ENCODE measurements at places on chromosomes 2 and 18. TPM values are rescaled to one million over a fixed set of nuclear protein-coding genes. Genes with fewer than 3 reads are reported as not detected.

The SP140 gene
- total RNA-seq = 2.3 TPM

The LONRF2 gene
- total RNA-seq = 15.7 TPM

The VAPA gene
- total RNA-seq = 203 TPM

The TRIM43 gene
- total RNA-seq = not detected

The PSTPIP2 gene
- total RNA-seq = 5.7 TPM

The ERFE gene
- 0.79 TPM for total RNA-seq

The TMEM200C gene
- total RNA-seq = 3.9 TPM

The DRC1 gene
- not detected for total RNA-seq

The PSMA8 gene
- not detected for total RNA-seq

The CDH19 gene
- 1.6 TPM for total RNA-seq

The SERPINB11 gene
- not detected for total RNA-seq

DNA sequence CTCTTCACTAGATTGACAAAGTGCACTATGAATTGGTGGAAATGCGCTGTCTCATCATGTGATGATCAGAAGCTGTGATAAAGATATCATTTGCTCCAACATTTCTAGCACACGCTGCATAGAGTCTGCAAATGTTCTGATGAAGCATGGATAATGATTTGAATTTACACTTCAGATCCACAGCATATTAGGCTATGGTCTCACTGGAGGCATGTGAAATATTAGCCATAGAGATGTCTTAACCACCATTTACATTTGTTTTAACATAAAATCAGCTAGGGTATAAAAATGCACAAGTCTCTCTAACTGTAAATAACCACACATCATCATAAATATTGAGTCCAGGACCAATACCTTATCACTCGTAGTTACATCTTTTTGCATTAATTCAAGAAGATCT lies 616.5 kb downstream of the NRXN1 start:
- no peak for DNase-seq

DNA sequence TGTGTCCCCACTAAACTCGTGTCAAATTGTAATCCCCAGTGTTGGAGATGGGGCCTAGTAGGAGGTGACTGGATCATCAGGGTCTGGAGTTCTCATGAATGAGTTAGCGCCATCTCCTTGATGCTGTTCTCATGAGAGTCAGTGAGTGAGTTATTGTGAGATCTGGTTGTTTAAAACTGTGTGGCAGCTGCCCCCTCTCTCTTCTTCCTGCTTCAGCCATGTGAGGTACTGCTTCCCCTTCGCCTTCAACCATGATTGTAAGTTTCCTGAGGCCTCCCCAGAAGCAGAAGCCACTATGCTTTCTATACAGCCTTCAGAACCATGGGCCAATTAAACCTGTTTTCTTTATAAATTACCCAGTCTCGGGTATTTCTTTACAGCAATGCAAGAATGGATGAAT lies 50.4 kb downstream of the AP1S3 start:
- DNase-seq = no peak

GRCh38 chr18:3717376-3718025 lies 267.5 kb downstream of the TGIF1 start:
- DNase-seq = no peak

- no peak for DNase-seq
These were observed 9.3 kb downstream of the MEIS1 start for GRCh38 chr2:66443979-66444861.

DNA sequence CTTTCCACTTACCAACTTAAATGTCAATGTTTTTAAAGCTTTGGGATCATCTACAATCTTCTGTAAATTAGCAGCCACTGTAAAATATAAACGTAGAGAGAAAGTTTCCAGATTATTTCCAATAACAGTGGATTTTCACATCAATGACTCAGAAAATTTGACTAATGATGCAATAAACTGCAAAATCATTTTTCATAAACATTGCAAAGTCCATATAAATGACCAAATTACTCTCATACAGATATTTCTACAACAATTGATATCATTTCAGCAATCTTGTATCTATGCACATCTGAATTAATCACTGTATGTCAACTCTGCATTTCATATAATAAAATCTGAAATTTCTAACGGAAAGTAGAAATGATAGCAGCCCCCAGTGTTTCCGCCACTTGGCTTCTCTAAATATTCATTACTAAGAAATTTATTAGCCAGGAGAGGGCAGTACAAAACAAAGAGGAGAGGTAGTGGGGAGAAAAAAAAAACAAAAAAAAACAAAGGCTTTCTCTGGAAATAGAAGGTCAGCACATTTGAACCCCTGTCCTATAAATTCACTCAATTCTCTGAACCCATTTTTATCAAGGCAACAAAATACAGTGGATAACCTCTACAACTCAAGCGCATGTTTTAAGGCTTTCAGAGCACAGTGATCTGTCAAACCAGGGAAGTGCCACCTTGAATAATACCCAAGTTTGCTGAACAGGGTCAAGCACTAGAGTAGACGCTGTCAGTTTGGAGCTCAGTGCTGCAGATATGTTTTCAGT lies 282.6 kb downstream of the STK39 start:
- DNase-seq = no peak

- DNase-seq = no peak
These were observed 62.6 kb downstream of the MOGAT1 start for GRCh38 chr2:222733846-222734702.

- DNase-seq = no peak
These were observed 55.9 kb upstream of the SLC38A11 start for GRCh38 chr2:165011199-165011598.

GRCh38 chr2:144074450-144074849 lies 445.5 kb downstream of the ZEB2 start:
- no peak for DNase-seq

GRCh38 chr2:43885132-43885632 lies 46.4 kb downstream of the ABCG8 start:
- DNase-seq = no peak

- DNase-seq = no peak
These were observed 117.2 kb downstream of the GATA6 start for GRCh38 chr18:22286585-22286984.

GRCh38 chr18:1392046-1392445 lies 487.4 kb downstream of the ADCYAP1 start:
- DNase-seq = no peak

GRCh38 chr2:161625996-161626395 lies 1.8 kb downstream of the SLC4A10 start:
- DNase-seq = no peak

- DNase-seq = no peak
These were observed 27.2 kb upstream of the DOCK10 start for GRCh38 chr2:225069477-225069876.

GRCh38 chr2:207747653-207748560 lies 21.8 kb downstream of the FZD5 start:
- DNase-seq = no peak

- no peak for DNase-seq
These were observed 15.2 kb downstream of the BCL2L11 start for GRCh38 chr2:111135910-111136297.

DNA sequence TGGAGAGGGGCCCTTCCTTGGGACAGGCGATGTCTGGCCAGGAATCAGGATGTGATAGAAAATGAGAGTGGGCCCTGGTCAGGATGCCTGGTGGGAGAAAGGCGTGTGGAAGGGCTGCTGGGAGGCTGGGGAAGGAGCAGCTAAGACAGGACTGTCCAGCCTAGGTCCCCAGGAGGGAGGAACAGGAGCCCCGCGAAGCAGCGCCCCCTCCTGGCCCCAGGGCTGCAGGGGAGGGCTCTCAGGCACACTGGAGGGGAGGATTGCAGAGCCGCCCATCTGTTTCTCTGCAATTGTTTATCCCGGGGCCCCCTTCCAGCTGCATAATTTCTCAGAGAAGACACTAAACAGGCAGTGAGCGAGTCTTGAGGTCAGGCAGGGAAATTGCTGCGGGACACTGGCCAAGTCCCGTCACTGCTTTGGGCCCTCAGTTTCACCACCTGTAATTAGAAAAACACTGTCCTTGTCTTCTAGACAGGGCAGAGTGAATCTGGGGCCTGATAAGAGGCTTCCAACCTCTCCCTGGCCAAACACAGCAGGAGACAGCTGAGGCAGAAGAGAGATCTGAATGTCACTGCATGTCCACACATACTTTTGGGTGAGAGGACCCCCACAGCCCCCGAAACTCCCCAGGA lies 3.9 kb upstream of the NPPC start:
- DNase-seq = peak; percentile 47

GRCh38 chr2:38267270-38267925 lies 109.7 kb downstream of the ATL2 start:
- no peak for DNase-seq

- no peak for DNase-seq
These were observed 2.8 kb downstream of the NCKAP1 start for GRCh38 chr2:183035298-183035953.

DNA sequence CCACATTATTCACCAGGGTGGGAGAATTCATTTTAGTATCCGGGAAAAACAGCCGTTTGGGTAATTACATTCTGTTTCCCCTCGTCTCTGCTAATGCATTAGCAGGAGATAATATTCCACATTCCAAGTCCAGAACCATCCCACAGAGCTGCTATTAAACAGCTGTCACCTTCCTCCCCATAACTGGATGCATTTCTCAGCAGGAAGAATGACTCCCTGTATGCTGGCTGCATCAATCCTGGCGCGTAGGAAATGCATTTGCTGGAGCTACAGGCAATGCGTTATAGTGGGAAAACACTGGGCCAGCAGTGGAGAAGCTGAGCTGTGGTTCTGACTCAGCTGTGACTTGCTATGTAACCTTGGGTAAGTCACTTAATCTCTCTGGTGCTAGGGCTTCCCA lies 246.0 kb downstream of the CLIP4 start:
- no peak for DNase-seq

GRCh38 chr2:239929504-239929903 lies 95.6 kb downstream of the NDUFA10 start:
- DNase-seq = peak; percentile 58

DNA sequence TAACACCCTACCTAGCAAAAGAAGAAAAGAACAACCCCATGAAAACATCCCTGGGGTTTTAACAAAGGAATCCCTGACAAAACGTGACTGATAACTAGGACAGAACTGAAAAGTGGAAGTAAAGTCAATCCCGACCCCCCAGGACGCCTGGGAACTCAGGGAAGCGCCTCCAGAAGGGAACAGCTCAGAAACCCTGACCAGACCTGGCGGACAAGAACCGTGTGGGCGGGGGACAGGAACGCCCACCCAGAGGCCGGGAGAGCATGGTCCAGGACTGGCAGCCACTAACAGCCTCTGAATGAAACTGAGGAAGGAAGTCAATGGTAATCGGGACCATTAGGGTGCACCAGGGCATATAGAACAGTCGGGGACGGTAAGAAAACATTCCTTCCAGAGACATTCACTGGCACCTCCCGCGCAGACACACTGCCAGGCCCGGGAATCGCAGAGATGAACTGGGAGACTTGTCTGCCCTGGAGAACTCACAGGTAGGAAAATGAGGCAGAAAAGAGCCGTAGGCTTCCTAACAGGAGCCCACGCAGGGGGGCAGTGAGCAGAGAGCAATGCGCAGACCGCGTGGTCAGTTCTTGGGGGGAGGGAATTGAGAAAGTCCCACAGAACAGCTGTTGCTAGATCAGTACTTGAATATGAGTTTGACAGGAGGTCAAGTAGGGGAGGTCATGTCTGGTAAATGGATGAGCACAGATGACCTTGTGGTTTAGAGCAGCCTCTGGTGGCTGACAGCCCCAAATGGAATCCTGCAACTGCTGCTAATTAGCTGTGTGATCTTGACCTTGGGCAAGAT lies 1.3 kb upstream of the TBC1D8 start:
- peak; percentile 79 for DNase-seq

- no peak for DNase-seq
These were observed 36.9 kb upstream of the VWA3B start for GRCh38 chr2:98050070-98050469.

DNA sequence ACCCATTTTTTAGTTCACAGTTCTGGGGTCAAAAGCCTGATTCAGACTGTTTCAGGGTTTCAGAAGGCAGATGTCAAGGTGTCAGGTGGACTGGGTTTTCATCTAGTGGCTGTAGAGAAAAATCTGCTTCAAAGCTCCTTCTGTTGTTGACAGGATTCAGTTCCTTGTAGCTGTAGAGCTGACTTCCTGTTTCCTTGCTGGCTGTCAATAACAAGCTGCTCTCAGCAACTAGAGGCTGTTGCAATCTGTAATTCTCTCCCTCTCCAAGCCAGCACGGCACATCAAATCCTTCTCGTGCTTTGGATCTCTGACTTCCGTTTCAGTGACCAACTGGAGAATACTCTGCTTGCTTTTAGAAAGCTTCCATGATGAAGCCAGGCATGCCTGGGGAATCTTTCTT lies 179.4 kb downstream of the DOK6 start:
- no peak for DNase-seq

DNA sequence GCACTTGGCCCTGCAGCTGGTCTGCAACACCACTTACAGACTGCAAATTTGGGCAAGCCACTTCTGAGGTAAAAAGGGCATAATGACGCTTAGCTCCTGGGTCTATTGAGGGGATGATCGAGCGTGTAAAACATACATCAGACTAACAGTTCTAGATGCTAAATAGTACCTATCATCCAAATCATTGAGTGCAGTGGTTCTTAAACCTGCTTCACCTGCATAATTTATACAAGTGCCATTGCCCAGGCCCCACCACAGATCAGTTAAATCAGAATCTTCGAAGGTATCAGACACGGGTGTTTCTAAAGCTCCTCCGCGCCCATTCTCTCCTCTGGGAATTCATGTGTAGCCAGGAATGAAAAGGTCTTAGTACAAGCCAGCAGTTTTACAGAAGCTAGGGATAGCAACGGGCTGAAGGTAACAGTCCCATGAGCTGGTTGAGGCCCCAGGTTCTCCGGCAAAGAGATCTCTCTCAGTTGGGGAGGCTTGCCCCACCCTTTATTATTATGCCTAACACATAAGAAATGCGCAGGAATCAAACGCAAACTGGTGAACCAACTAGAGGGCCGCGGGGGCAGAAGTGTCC lies 737 bp upstream of the RNF181 start:
- no peak for DNase-seq

- DNase-seq = peak; percentile 96
These were observed 6.8 kb upstream of the SNED1 start for GRCh38 chr2:240991378-240992263.

DNA sequence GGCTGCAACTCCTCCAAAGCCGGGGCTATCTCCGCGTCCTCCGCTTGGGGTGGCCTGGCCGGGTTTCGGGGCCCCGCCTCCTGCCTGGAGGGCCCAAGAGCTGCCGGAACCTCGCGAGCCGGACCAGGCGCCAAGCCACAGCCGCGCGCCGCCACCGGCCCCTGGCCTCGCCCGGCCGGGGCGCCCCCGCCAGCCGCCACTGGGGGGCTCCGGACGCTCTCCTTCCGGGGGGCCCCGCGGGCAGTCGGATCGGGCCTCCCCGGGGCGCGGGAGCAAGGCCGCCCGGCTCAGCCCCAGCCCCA lies 17.4 kb upstream of the HAAO start:
- peak; percentile 95 for DNase-seq

DNA sequence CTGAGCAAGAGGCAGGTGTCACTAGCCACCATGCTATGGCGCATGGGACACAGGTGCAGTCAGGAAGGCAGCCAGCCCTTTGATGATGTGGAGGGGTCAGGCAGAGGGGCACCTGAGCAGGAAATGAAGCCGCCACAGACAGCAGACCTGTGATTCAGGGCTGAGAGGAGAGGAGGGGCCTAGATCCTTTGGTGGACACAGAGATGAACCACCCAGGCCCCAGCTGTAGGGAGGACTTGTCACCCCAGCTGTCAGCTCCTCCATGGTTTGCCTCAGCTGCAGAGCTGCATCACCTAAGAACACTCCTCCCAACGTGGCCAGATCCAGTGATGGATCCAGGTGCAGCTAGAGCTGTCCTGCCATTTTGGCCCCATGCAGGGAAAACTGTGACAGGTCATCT lies 11.6 kb downstream of the ASB18 start:
- DNase-seq = no peak

GRCh38 chr18:35178260-35178659 lies 62.6 kb upstream of the ZNF397 start:
- no peak for DNase-seq

- no peak for DNase-seq
These were observed 253.3 kb downstream of the EXOC6B start for GRCh38 chr2:72572501-72572900.

- no peak for DNase-seq
These were observed 38.2 kb downstream of the EFEMP1 start for GRCh38 chr2:55885127-55885943.
